ENCODE measurements at places on chromosomes 4 and X. TPM values are rescaled to one million over a fixed set of nuclear protein-coding genes. Genes with fewer than 3 reads are reported as not detected.

DNA sequence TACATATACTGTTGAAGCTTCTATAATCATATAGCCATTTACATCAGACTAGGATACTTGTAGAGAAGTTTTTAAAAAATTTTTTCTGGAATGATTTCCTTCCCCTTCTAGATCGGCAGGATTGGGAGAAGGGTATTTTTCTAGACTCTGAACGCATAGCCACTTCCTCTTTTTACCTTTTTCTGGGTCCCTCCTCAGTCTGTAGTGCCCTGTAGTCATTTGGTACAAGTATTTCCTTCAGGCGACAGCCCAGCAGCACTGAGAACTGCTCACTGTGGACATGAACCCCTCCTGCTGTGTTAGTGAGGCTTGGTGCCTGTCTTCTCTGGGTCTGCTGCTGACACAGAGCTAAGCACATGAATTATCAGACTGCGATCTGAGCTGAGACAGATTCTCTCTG lies 255.4 kb downstream of the ARHGAP10 start:
- no peak for DNase-seq

- DNase-seq, result no peak
These were observed 2603.2 kb downstream of the PCDH7 start for GRCh38 chr4:33323393-33323792.

DNA sequence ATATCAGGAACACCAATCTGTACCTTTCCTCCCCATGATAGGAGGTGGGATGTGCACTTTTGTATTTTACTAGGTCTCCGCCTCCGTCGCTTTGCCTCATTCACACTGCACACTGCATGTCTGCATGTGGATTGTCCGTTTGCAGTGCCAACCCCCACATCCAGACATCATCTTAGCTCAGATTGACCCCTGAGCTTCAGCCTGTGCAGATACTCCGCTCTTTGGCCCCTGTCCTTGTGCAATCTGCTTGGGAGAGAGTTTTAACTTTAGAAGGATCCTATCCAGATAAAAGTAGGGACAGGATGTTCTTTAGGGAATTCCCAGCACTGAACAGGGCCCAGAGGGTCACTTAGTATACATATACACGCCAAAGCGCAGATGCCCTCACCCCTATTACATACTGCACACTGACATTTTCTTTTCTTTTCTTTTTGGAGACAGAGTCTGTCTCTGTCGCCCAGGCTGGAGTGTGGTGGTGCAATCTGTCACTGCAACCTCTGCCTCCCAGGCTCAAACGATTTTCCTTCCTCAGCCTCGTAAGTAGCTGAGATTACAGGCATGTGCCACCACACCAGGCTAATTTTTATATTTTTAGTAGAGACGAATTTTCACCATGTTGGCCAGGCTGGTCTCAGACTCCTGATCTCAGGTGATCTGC lies 43.3 kb upstream of the FBXW7 start:
- DNase-seq, result no peak

DNA sequence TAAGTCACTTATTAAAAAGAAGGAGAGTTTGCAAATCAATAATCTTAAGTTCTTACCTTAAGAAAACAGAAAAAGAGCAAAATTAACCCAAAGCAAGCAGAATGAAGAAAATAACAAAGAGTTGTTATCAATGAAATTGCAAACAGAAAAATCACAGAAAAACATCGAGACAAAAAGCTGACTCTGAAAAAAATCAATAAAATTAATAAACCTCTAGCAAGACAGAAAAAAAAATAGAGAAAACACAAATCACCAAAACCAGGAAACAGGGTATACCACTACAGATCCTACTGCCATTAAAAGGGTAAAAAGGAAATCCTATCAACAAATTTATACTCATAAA lies 17.3 kb upstream of the RBM41 start:
- no peak for DNase-seq

DNA sequence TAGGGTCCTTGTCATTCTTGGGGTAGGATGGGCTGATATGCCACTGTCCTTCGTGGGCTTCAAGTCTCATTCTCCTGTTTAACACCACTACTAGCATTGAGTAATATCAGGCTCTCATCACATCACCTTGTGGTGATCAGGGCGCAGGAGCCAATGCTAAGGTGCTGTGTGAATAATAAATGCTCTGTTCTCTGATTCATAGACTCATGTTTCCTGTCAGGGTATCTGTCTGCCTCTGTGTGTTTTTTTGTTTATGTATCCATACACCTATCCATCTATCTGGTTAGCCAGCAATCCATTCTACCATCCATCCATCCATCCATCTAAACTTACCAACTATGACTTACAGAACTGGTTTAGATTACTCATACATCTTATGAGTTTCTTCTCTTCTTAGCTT lies 525.1 kb upstream of the ATOH1 start:
- no peak for DNase-seq

RAB40A gene
- 0.27 TPM for total RNA-seq
